ENCODE measurements at places on chromosomes 13 and 19. TPM values are rescaled to one million over a fixed set of nuclear protein-coding genes. Genes with fewer than 3 reads are reported as not detected.
A peak's percentile ranks its signal among the peaks of the same experiment; 100 is the strongest.

DNA sequence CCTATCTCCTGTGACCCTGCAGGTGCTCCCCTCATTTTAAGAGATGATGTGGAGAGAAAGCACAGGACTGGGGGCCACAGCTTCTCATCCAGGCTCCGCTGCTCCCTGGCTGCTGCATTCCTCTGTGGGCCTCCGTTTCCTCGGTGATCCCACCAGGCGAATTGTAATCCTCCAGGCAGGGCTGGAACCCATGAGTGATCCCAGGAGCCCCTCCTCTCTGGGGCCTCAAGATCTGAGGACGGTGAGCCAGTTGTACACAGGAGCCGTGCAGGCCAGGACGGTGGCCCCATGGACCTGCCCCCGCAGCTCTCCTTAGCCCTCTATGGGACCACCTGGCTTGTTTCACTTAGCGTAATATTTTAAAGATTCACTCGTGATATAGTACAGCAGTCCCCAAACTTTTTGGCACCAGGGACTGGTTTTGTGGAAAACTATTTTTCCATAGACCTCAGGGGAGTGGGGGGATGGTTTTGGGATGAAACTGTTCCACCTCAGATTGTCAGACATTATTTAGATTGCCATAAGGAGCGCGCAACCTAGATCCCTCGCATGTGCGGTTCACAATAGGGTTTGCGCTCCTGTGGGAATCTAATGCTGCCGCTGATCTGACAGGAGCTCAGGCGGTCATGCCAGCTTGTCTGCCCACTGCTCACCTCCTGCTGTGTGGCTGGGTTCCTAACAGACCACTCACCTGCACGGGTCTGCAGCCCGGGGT lies 5.6 kb downstream of the FFAR3 start:
- no peak for DNase-seq

DNA sequence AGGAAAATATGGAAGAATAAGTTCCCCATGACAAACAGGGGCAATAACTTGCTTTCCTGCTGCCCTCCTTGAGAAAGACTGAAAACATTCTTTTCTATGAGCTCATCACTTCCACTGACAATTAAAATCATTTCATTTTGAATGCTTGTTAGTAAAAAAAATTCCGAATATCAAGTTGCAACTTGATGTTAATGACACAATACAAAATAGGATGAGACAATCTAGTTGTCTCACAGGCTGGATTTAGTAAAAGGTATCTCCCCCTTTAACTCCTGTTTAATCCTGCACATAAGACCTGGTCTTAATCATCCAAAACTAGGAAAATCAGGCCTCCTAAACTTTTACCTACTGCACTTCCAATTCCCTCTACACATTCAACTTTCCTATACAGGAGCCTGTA lies 24.7 kb downstream of the IRS2 start:
- DNase-seq: no peak

Gene PLIN5
- total RNA-seq: 135 TPM

DNA sequence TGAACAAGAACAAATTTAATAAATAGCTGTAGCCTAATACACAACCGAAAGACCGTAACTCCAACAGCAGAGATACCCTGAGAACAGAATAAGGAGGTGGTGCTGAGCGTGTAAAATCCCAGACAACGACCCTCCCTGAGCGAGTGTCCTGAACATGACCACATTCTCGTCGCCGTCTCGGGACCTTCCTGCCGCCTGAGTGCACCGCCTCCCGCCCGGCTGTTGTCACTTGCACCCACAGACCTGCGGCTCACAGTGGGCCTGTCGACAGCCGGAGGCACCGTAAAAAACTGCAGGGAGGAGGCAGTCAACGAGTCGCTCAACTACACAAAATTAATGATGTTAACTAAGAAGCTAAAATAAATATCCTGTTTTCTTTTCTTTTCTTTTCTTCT lies 35.8 kb upstream of the GRTP1 start:
- DNase-seq: no peak

Gene OXGR1
- 0.25 TPM for total RNA-seq

Gene ZGLP1
- total RNA-seq: 3.0 TPM

DNA sequence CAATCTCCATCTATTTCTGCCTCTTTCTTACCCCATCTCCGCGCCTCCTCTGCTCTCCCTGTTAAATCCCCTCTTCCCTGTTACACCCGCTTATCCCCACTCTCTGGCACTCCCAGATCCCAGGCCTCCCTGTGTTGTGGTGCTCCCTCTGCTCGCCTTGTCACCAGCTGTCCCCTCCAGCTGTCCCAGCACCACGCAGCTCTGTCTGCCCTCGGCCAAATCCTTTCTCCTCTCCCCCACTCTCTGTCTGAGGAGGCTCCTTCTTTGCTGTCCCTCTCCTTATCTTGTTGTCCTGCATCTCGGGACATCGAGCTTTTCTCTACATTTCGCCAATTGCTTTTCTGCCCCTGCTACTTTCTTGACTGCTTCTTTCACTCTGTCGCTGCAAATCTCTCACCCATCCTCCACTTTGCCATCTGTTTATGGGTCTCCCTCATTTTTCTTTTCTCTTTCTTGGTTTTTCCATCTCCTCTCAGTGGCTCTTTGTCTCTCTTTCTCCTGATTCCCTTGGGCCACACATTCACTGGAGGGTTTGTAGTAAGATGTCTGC lies 941 bp downstream of the ZNF160 start:
- no peak for DNase-seq

Gene CEBPA
- 3.7 TPM for total RNA-seq

- DNase-seq: no peak
Observed at GRCh38 chr13:98909016-98909415, 68.8 kb downstream of the DOCK9 start.

DNA sequence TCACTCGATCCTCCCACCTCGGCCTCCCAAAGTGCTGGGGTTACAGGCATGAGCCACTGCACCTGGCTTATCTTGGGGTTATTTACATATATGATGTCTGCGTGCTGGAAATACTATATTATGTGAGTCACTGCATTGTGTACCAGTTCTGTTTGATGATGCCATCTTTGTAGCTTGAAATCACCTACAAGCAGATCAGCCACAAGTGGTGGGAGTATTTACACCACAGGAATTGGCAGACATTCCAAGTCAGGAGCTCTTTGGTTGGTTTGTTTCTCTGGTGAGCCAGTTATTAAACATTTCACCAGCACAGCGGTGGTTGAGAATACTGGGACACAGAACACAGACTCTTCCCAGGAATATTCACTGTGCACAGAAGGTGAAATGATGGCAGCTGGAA lies 4.5 kb upstream of the TIMM44 start:
- DNase-seq: no peak

DNA sequence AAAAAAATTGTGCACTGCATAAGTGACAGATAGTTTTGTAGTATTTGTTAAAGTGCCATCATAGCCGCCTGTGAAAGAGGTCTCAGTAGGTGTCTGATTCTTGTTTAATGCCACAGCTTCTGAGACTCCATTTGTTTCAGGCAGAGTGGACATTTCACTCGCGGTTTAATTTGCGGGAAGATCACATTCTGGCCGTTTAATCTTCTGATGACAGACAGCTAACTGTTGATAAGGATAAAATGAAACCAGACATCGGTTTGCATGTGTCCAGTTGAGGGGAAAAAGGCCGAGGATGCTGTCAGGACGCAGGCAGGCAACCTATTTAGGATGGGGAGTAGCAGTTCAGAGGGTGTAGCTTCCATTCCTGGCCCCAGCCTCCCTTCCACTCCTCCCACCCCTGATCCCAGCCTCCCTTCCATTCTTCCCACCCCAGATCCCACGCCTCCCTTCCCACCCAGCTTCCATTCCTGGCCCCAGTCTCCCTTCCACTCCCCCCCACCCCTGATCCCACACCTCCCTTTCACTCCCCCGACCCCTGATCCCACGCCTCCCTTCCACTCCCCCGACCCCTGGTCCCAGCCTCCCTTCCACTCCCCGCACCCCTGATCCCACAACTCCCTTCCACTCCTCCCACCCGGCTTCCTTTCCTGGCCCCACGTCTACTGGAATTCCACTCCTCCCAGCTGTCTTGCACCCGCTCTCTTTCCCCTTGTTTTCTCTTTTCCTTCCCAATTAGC lies 23.8 kb downstream of the ATP11A start:
- peak; percentile 29 for DNase-seq

Gene IRGQ
- 25.4 TPM for total RNA-seq

- DNase-seq: no peak
Observed at GRCh38 chr13:27791146-27791900, 960 bp upstream of the GSX1 start.

Gene GAPDHS
- total RNA-seq: not detected

Gene ERVK3-1
- 27.1 TPM for total RNA-seq

GRCh38 chr13:29008296-29008695 lies 188.2 kb downstream of the MTUS2 start:
- DNase-seq: no peak

- DNase-seq: no peak
Observed at GRCh38 chr19:2555422-2556220, 79.7 kb downstream of the GADD45B start.

Gene KLK12
- not detected for total RNA-seq

DNA sequence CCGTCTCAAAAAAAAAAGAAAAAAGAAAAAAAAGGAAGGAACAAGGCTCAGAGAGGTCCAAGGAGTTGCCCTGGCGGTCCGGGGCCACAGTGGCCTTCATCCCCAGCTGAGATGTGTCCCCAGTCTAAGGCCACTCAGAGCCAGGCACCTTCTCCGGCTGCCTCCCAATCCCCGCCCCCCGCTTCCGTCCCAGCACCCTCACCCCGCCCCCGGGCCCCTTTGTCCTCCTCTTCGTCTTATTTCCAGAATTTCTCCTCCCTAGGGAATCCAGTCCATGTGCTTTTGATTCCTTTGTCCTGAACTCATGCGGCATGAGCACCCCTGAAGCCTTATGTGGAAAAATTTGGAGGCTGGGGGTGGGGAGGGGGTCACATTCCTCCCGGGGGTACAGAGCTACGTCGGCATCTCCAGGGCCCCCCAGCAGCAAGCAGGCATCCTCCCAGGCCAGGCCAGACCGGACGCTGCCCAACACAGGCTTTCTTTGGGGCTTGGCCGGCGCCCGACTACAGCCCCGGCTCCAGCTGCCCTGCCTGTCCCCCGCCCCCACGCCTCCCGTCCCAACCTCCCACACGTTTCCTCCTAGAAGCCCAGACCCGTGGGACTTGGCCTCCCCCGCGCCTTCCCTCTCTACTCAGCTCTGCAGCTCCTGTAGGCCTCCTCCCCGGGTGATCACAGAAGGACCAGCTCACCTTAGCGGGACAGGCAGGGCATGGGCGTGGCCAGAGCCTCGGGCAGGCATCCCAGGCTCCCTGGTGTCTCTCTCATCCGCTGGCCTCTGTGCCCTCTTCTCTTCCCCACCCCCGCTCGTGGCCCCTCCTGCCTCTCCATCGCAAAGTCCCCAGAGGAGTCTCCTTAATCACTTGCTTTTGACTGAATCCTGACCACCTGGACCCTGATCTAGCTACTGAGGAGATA lies 17.8 kb upstream of the ADGRE5 start:
- DNase-seq: peak; percentile 63

DNA sequence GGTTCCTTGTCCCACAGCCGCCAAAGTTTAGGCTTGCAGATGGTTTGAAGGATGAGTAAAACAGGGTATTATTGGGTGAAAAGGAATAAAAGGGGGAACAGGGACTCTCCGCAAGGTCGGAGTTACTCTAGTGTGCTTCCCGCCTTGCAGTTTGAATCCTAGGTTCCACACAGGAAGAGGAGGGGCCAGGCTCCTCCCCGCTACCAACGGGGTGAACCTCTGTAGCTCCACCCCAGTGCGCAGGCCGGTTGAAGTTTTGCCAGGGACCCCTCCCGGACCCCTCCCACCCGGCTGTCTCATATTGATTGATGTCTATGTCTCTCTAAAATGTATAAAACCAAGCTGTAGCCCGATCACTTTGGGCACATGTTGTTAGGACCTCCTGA lies 11.6 kb upstream of the GTF2F2 start:
- DNase-seq: no peak

Gene SERP2
- 9.0 TPM for total RNA-seq

Gene POSTN
- 2.6 TPM for total RNA-seq

DNA sequence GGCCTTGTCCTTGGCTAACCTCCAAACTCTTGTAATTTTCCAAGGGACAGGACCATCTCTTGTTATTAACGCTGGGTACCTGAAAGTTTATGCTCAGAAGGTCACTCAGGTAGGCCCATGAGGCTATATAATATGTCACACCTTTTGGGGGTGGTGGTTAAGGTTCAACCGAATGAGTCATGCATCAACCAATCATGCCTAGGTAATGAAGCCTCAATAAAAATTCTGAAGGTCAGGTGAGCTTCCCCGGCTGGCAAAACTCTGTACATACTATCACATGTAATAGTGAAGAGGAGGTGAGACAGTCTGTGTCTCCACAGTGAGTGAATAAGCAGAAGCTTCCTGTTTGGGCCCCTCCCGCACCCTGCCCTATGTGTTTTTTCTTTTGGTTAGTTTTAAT lies 424.9 kb downstream of the PCDH17 start:
- no peak for DNase-seq

Gene SERTM1
- total RNA-seq: 1.3 TPM

DNA sequence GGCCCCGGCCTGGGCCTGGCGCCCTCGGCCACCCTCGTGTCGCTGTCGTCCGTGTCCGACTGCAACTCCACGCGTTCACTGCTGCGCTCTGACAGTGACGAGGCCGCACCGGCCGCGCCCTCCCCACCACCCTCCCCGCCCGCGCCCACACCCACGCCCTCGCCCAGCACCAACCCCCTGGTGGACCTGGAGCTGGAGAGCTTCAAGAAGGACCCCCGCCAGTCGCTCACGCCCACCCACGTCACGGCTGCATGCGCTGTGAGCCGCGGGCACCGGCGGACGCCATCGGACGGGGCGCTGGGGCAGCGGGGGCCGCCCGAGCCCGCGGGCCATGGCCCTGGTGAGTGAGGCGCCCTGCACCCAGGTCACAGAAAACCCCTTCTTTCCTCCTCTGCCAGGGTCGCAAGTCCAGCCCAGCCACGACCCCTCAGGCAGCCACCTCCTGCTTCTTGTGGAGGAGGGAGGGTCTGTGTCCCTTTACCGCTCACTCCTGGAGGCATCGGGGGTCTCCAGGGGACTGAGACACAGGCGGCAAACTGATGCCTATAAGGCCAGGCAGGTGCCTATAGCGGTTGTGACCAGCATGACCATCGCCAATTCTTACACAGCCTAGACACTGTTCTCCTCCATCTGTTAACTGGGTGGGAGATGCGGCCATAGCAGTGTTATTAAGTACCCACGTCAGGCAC lies 4.2 kb downstream of the TTC9B start:
- no peak for DNase-seq

GRCh38 chr13:79405501-79405830 lies 589 bp downstream of the RBM26 start:
- DNase-seq: no peak

DNA sequence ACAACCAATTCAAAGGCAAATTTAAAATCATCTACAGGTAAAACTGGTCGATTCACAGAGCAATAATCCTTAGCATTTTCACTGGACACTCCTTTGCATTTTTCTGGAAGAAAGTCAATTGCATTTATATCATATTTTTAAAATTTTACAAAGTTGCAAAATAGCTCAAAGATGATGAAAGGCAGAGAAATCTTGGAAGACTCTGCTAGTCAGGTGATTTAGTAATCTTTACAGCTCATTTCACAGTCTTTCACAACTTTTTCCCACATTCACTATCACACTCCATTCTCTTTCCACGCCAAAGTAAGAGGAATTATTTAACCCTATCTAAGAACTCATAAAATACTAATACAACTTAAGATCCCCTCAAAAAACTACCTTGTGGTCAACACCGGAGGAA lies 1063.8 kb downstream of the EFNB2 start:
- DNase-seq: no peak

GRCh38 chr13:26480246-26480855 lies 77.1 kb upstream of the WASF3 start:
- DNase-seq: no peak

Gene GJB2
- 0.30 TPM for total RNA-seq

GRCh38 chr13:98796191-98796590 lies 43.7 kb upstream of the SLC15A1 start:
- no peak for DNase-seq

Gene ODAD3
- total RNA-seq: 0.47 TPM

Gene OR7C1
- not detected for total RNA-seq
